Motor neuron (in vitro differentiated cells): ENCODE measurements at places on chromosomes 2 and 18. TPM values are rescaled to one million over a fixed set of nuclear protein-coding genes. Genes with fewer than 3 reads are reported as not detected.

DNA sequence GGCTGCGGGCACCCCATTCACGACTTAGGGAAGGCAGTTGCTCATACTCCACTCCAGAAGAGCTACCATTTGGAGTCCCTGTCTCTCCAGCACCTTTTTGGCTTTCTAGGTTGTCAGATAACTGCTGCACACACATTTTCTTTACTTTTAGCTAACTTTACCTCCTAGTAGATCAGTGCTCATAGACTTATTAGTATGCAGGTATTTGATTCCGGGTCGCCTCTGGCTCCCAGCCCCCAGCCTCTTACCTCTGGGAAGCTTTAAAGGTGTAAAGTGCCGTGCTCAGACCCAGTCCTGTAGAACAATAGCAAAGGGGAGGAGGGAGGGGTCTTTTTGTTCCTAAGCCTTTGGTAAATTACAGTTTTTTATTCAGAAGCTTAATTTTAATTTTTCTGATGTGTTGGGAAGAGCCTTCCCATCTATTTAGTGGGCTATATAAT is 102.9 kb downstream of the SPTBN1 start:
- no peak for ATAC-seq

Gene RAB31
- total RNA-seq, result 5.8 TPM in 2 replicates

Gene FEV
- 0.16 TPM in 1 of 2 replicates, not detected in the other for total RNA-seq

- ATAC-seq, result no peak
These were observed 29.0 kb downstream of the TRABD2A start for GRCh38 chr2:84851876-84852275.

Gene MYO5B
- total RNA-seq, result 0.72 and 0.81 TPM in 2 replicates
